GM13976 (cell line): ENCODE measurements at places on chromosomes 16 and 17.

- DNase-seq = no peak
Measured at GRCh38 chr17:75471207-75471606, 14.8 kb downstream of the TMEM94 start.

- peak; percentile 41 for DNase-seq
Measured at GRCh38 chr16:75108792-75109731, 7.5 kb downstream of the LDHD start.

DNA sequence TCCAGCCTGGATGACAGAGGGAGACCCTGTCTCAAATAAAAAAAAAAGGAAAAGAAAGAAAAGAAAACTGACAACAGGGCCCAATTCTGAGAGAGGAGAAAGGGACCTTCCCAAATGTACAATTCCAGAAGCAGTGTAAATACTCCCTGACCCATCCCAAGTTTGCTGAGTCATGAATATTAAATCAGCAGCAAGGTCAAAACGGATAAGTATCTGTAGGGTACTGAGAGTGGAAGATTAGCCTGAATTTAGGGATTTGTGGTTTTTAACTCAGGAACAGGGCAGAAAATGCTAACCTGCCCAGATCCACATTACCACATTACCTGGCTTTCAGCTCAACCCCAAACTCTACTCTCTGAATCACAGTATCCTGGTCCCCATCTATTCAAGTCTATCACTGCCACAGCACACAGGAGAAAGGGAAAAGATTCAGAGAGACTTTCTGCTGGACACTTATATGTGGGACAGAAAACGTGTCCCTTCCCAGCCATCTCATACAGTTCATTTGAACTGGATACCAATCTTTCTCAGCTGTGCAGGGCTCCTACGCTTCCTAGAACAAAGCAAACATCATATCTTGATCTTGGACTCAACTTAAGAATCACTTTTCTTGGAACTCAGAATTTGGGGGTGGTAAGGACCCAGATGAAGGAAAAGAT is 2.9 kb downstream of the FXR2 start:
- DNase-seq = no peak

- peak; percentile 83 for DNase-seq
Measured at GRCh38 chr17:74431568-74432423, at the start of gene GPRC5C. Gene GPRC5C (plus strand): TSS chr17:74432088. CDS start chr17:74439777, 7,689 bp downstream.

DNA sequence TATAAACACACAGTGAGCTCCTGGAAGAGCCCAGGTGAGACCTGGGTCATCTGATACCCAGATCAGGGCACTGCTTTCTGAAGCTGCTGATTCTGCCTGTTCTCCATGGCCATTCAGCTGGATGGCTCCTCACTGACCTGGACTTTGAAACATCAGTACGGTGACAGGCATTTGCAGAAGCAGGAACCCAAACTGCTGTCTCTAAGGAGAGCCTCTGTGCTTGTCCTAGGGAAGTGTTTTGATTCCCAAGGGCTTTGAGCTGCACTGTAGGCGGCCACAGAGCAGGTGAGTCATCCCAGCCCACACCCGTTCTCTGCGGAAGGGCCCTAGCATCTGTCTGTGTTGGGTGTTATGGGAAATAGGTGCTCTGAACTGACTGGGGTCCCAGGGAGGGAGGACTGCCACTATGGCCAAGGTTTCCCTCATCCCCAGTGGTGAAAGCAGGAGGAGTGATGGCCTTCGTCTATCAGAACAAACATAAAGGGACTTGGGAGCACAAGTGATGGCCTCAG is 60.7 kb upstream of the ADCY9 start:
- DNase-seq = peak; percentile 61

DNA sequence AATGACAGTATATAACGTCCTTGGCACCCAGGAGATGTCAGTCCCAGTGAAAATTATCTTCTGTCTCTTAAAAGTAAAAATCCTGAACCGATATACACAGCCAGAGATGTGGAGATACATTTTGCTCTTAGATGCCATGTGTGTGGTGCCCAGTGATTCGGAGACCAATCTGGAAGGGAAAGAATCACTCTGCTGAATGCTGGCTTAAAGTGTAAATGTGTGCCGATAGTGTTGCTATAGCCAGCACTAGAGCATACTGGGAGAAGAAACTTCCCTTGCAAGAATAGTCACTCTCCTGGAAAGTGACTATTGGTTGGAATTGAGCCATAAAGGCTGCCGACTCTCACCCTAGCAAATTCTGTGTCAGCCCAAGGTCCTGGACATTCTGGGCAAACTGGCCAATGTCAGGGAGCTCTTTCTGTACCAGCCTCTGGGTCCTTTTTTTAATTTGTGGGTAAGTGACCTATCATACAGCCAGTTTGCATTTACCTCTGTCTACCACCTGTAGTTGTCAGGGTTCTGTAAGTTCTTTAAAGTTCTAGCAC is 44.2 kb upstream of the HNF1B start:
- no peak for DNase-seq

DNA sequence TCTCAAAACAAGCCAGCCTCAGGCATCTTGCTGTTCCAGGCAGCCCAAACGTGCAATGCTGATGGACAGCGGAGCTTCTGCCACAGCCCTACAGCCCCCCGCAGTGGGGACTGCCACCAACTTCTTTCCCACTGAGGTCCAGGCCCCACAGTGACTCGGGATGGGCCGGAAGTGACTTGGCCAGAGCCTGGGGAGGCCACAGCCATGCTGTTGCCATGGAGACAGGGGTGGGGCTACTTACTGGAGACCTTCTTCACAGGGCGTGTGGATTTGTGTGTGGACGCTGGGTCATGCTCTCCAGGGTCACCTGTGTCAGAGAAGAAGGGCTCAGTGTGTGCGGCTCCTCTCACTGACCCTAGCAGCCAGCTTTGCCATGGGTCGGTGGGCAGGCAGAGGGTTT is 15.0 kb downstream of the TRIM25 start:
- no peak for DNase-seq

GRCh38 chr16:59632276-59632855 is 898.2 kb upstream of the GOT2 start:
- DNase-seq = no peak

DNA sequence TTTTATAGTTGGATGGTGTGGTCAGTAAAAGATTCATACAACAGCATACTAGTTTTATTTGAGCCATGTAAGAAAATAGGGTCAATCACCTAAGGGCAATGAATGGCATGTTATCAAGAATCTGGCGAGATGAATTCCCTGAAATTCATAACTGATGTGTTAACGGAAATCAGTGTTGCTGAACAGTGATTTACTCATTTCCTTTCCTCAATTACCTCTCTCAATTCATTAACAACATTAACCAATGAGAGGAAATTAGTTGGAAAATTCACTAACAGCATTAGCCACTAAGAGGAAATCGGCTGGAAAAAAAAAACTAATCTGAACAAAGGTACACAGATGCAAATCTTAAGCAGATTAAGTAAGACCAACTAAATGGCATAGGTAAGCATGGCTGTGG is 6.3 kb downstream of the CMTR2 start:
- no peak for DNase-seq

DNA sequence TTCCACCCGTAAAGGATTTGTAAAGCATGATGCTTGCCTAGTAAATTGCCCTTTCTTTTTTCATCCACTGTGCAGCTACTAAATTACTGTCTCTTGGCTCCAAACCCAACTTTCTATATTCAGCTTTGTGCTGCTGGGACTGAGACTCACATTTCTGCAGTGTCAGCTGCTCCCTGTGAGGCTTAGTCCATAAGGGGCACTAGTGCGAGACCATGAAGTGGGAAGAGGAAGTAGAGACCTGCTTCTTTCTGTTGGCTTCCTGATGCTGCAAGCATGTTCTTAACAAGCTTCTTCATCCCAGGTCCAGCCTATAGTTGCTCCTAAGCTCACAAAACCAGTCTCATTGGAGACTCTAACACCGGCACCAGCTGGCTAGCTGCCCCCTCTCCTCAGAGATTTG is 74.9 kb upstream of the HS3ST2 start:
- DNase-seq = no peak

- DNase-seq = no peak
Measured at GRCh38 chr17:28744972-28745785, 1.4 kb downstream of the TRAF4 start.

- DNase-seq = no peak
Measured at GRCh38 chr17:34930283-34930682, 31.0 kb downstream of the CCT6B start.

DNA sequence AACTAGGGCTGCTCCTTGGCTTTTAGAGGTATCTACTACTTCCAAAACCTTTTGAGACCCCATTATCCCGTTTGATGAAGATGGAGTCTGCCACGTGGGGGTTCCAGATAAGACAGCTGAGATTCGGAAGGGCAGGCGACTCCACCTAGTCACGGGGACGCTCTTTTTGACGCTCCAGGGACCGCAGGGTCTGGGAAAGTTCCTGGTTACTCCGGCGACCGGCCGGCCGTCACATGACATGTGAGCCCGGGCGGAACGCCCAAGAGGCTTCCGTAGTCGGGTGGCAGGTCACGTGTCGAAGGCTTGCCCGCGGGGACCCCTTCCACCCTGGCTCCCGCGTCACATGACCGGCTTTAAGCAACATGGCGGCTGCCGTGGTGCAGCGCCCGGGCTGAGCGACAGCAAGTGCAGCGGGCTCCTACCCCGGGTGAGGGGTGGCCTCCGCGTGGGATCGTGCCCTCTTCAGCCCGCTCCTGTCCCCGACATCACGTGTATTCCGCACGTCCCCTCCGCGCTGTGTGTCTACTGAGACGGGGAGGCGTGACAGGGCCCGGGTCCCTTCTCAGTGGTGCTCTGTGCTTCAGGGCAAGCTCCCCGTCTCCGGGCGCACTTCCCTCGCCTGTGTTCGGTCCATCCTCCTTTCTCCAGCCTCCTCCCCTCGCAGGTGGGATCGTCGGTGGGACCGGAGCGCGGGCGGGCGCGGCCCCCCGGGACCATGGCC is at the start of gene SPNS1:
Gene SPNS1 (plus strand): TSS at position 342 of the 721 bp plus-strand sequence. CDS start 374 bp downstream, at position 716.
- DNase-seq = peak; percentile 99

DNA sequence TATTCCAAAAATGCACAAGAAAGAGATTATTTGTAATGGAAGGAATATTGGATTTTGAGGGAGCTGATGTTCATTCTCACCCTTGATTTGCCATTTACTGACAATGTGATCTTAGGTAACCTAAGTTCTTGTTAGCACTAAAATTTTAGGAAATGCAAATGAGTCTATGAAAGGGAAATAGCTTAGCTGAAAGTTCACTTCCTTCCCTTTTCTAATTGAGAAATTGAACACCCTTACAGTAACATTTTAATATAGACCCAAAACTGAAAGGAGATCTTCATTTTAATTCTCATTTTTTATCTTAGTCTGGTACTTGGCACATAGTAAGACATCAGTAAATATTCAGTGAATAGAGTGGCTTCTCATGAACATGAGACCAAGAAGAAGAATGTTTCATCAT is 10.9 kb upstream of the WSB1 start:
- DNase-seq = no peak

DNA sequence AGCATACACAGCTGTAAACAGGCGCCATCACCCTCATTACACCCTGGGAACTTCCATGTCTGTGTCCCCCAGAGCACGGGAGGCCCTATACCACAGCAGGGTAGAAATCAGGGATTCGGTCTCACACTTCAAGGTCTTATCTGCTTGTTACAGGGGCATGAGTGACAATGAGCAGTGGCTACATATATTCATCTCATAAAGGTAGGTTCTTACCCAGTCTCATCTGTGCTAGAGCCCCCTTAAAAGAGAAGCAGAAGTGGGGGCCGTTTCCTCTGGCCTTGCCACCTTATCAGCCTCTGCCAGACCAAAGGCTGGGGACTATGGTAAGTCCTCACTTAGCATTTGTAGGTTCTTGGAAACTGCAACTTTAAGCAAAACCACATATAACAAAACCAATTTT is 46.5 kb downstream of the IRX5 start:
- DNase-seq = no peak

GRCh38 chr17:43927060-43927864 is 15.0 kb downstream of the PPY start:
- no peak for DNase-seq

DNA sequence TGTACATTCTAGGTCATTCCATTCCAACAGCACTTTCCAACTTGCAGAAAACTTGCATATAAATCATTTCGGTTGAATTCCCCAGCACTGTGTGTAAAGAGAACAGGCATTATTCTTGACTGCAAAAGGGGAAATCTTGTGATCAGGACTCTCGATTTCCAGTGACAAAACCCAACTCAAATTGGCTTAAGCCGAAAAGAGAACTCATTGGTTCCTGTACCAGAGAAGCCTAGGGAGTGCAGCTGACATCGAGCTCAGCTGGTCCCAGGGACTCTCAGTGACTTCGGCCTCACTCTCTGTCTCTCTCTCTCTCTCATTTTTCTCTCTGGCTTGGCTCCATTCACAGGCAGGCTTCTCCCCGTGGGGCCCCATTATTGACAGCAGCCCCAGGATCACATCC is 30.7 kb downstream of the CD300LF start:
- no peak for DNase-seq

- DNase-seq = no peak
Measured at GRCh38 chr16:78321620-78322360, 222.3 kb downstream of the WWOX start.

DNA sequence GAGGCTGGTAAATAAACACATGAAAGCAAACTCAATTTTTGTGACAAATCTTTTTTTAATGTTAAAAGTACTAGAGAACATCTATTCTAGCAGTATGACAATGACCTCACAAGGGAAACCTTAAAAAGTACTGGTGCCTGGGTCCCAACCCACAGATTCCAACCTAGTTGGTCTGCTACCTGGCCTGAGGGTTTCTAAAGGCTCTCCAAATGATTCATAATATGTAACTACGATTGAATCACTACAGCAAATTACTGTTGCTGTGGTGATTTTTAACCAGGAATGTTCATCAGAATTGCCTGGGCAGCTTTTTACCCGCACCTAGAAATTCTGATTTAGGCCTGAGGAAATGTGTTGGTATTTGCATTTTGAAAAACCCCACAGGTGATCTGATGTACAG is 26.1 kb downstream of the CDR2 start:
- no peak for DNase-seq

DNA sequence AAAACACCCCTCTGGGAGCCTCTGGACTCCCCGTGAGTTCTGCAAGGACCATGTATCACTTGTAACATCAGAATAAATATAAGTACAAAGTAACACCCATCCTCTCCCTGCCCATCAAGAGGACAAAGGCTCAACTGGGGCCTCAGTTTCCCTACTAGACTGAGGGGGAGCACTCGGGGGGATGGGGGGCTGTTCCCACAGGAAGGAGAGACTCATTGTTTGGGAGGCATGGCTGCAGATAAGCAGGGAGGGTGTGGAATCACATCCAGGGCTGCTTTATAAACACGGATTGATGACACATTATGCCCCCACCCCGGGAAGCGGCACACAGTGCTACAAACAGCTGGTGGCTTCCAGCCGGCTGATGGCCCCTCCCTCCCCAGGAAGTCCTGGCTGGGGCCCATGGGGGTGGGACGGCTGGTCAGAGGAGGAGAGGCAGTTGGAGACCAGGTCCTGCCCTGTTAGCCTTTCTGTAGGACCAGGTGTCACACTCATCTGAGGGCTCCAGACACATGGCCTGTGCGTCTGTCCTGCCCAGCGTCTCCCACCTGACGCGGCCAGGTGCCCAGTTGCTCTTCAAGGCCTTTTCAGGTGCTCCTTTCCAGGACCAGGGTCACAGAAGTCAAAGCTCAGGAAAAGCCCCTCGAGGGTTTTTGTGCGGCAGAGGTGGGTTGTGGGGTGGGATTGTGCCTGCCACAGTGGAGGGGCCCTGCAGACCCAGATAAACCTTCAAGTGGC is 1.3 kb upstream of the MPG start:
- DNase-seq = peak; percentile 63
